ENCODE measurements at places on chromosomes 4 and X.

DNA sequence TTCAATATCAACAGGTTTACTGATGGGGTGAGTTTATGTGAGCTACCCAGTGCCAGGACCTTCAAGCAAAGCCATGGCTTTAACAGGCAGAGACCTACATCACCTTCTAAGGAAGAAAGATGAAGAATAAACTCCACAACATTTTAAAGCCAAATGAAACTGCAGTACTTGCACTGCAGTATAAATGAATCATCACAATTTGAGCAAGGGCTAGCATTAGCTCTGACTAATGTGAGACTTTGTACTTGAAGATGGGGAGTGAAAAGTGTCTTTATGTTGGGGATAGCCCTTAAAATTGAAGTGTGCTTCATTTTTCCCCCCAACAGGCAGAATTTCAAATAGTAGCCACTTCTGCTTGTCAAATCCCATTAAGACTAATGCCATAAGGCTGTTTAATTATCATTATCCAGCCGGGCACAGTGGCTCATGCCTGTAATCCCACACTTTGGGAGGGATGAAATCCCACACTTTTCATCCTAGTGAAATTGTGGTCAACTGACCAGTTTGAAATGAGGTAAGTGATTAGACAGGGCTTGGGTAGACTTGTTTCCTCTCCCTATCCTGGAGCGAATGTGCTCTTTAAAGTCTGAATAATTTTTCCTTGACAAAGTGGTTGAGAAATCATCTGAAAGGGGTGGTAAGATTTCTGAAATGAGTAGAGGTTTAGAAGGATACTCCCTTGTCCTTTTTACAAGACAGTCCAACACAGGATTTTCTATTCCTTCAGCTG lies 27.2 kb upstream of the GPR34 start:
- no peaks in the 10 kb centered on the region for H3K36me3 ChIP-seq
- no peak for DNase-seq
- H3K27me3 ChIP-seq, result no peaks in the 10 kb centered on the region
- H3K27ac ChIP-seq, result no peak overlapping the region

DNA sequence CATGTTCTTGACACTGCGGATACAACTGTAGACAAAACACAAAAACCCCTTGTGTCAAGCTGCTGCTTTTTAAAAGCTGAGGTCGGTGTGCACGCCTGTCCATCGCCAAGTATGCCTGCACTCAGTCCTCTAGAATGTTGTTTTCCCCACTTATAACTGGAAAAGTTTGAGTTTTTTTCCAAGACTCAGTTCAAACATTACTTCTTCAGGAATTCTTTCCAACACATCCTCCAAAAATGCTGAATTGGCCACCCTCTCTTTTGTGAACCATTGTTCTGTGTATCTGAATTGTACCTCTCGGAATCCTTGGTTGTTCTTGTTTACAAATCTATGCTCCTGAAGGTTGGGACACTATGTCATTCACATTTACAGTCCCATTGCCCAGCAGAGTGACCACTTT lies 94.6 kb downstream of the REELD1 start:
- no peaks in the 10 kb centered on the region for H3K27me3 ChIP-seq
- no peaks in the 10 kb centered on the region for H3K36me3 ChIP-seq
- DNase-seq, result no peak
- no peaks in the 10 kb centered on the region for H3K4me1 ChIP-seq
- no peak overlapping the region for H3K4me3 ChIP-seq

DNA sequence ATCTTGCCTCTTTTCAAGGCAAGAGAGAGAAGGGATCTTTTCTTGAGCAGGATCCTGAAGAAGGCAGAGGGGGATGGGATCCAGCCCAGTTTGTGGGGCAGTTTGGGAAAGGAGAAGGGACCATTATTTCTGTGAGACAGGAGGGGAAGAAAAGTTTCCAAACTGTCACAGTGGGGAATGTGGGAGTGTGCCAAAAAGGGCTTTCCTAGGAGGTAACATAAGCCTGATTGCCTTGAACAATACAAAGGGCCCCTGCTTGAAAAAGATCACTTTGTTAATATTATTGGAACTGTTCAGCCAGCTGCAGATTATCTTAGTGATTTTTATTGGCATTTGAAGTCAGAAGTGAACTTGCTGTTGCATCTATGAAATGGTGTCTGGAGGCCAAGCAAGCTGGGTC lies 55.2 kb downstream of the MTM1 start:
- no peak for DNase-seq
- 0 out of 3 replicates have a peak, but pooled peaks cover 2% of the 10 kb centered on the region for H3K36me3 ChIP-seq
- no peaks in the 10 kb centered on the region for H3K4me1 ChIP-seq

- H3K4me1 ChIP-seq, result no peaks in the 10 kb centered on the region
- H3K36me3 ChIP-seq, result no peaks in the 10 kb centered on the region
- no peak for DNase-seq
- no peak overlapping the region for H3K27ac ChIP-seq
- H3K27me3 ChIP-seq, result no peaks in the 10 kb centered on the region
These were observed 114.6 kb downstream of the CPZ start for GRCh38 chr4:8707045-8707781.

GRCh38 chrX:15233416-15234015 lies 36.4 kb downstream of the ASB9 start:
- no peaks in the 10 kb centered on the region for H3K27me3 ChIP-seq
- no peaks in the 10 kb centered on the region for H3K4me1 ChIP-seq
- no peak overlapping the region for H3K27ac ChIP-seq
- H3K36me3 ChIP-seq, result no peaks in the 10 kb centered on the region

DNA sequence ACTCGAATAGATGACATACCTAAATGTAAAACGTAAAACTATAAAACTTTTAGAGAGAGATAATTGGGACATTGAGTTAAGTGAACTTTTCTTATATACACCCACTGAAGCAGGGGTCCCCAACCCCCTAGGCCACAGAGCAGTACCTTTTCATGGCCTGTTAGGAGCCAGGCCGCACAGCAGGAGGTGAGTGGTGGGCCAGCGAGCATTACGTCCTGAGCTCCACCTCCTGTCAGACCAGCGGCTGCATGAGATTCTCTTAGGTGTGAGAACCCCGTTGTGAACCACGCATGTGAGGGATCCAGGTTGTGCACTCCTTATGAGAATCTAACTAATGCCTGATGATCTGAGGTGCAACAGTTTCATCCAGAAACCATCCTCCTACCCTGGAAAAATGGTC lies 114.8 kb downstream of the HMX1 start:
- no peak for DNase-seq
- no peaks in the 10 kb centered on the region for H3K4me1 ChIP-seq
- no peak overlapping the region for H3K4me3 ChIP-seq

GRCh38 chr4:182874304-182874751 lies 42.9 kb downstream of the DCTD start:
- no peaks in the 10 kb centered on the region for H3K27me3 ChIP-seq
- no peaks in the 10 kb centered on the region for H3K36me3 ChIP-seq
- DNase-seq, result no peak
- H3K27ac ChIP-seq, result no peak overlapping the region
- H3K4me3 ChIP-seq, result no peak overlapping the region

- no peak for DNase-seq
- H3K36me3 ChIP-seq, result no peaks in the 10 kb centered on the region
- no peaks in the 10 kb centered on the region for H3K27me3 ChIP-seq
These were observed 184.7 kb upstream of the HCCS start for GRCh38 chrX:10926404-10926803.

DNA sequence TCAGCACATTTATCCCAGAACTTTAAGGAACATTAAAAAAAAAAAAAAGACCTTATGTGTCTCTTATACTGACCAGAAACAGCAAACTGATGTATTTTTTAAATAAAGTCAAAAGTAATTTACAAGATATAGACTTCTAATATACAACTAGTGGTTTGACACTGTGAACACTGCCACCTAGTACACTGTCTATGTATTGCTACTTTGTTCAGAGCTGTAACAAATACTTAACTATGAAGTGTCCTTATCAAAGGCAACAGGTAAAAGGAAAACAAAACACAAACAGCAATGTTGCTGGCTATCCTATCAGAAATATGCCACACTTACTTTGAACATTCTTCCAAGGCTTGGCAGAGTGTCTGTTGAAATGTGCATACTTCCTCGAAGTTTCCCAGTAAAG lies 60.4 kb downstream of the CD40LG start:
- H3K36me3 ChIP-seq, result no peaks in the 10 kb centered on the region
- H3K27me3 ChIP-seq, result no peaks in the 10 kb centered on the region
- no peak overlapping the region for H3K27ac ChIP-seq

DNA sequence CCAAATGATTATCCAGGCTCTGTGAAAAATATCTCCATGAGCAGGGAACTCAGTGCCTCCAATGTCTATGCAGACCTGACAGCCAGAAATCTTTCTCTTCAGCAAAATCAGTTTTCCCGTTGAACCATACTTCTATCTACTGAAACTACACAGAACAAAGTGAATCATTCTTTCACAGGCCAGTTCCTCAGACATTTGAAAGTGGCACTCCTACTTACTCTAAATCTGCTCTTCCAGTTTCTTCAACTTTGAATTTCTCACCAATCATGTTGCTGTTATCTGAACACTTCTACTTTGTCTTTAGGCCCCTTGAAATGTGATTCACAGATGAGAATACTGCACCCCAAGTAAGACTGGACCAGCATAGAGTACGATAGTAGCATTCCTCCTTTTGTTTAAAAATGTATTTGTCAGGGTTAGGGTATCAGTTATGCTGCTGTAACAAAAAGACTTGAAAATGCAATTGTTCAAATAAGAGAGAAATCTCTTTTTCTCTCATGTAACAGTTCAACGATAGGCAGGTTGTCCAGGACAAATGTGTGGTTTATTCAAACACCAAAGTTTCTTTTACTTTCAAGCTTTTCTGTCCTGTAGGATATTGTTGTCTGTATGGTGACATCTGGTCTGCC lies 210.6 kb upstream of the KLF3 start:
- H3K27me3 ChIP-seq, result no peaks in the 10 kb centered on the region
- no peaks in the 10 kb centered on the region for H3K4me1 ChIP-seq
- H3K36me3 ChIP-seq, result no peaks in the 10 kb centered on the region
- no peak for DNase-seq
- no peak overlapping the region for H3K27ac ChIP-seq
- no peak overlapping the region for H3K4me3 ChIP-seq

DNA sequence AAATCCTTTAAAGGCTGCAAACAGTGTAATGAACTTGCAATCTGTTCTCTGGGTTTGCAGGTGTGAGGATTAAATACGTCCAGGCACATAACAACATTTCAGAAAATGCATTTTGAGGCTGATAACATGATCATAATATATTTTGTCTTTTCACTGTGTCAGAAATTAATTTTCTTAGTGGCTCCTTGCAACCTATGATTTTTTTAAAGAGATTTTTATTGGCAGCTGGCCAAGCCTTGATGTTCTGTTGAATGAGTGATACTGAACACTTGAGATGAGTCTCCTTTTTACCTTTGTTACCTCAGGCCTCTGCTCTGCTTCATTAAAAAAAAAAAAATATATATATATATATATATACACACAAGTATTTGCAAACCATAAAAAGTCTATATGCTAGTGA lies 68.2 kb upstream of the TENM3 start:
- no peaks in the 10 kb centered on the region for H3K27me3 ChIP-seq
- no peaks in the 10 kb centered on the region for H3K36me3 ChIP-seq
- no peak overlapping the region for H3K27ac ChIP-seq
- H3K4me3 ChIP-seq, result no peak overlapping the region
- no peak for DNase-seq

- no peak overlapping the region for H3K4me3 ChIP-seq
- no peaks in the 10 kb centered on the region for H3K27me3 ChIP-seq
- H3K4me1 ChIP-seq, result no peaks in the 10 kb centered on the region
- no peak overlapping the region for H3K27ac ChIP-seq
- no peaks in the 10 kb centered on the region for H3K36me3 ChIP-seq
- no peak for DNase-seq
These were observed 237.4 kb downstream of the CAMK2D start for GRCh38 chr4:113524096-113524495.

GRCh38 chr4:90198086-90198847 lies 71.1 kb downstream of the CCSER1 start:
- H3K4me3 ChIP-seq, result no peak overlapping the region
- no peak for DNase-seq
- H3K36me3 ChIP-seq, result no peaks in the 10 kb centered on the region
- H3K27me3 ChIP-seq, result no peaks in the 10 kb centered on the region
- H3K4me1 ChIP-seq, result no peaks in the 10 kb centered on the region

DNA sequence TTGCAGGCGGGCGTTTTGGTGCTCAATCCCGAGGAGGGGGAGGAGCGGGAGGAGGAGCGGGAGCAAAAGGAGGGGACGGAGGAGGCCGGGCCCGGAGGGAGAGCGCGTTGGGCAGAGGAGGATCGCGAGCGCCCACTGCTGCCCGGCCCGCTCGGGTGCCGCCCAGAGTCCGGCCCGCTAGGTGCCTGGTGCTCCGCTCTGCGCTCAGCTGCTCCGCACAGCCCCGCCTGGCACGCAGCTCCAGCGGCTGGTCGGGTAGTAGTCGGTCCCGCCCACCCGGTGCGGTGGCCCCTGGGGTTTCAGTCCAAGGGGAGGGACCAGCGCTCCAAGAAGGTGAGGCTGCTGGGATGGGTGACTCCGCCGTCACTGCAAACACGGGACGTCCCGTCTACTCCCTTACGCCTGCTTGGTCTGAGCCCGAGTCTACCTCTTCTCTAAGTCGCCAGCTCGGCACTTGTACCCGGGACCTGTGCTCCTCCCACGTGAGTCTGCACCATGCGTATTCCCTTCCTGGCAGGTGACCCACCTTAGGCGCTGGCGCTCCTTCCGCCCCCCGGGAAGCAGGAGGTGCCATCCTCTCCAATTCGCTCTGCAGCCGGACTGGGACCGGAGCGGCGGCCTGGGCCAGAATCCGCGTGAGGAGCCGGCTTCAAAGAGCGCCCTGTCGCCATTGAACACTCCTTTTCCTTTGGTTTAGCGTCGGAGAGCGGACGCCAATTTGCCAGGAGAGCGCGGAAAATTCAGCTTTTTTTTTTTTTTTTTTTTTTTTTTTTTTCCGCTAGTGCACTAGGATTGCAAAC lies 405 bp upstream of the HS3ST1 start:
- no peaks in the 10 kb centered on the region for H3K27me3 ChIP-seq
- H3K27ac ChIP-seq, result no peak overlapping the region
- no peak for DNase-seq
- no peaks in the 10 kb centered on the region for H3K4me1 ChIP-seq
- H3K36me3 ChIP-seq, result no peaks in the 10 kb centered on the region

DNA sequence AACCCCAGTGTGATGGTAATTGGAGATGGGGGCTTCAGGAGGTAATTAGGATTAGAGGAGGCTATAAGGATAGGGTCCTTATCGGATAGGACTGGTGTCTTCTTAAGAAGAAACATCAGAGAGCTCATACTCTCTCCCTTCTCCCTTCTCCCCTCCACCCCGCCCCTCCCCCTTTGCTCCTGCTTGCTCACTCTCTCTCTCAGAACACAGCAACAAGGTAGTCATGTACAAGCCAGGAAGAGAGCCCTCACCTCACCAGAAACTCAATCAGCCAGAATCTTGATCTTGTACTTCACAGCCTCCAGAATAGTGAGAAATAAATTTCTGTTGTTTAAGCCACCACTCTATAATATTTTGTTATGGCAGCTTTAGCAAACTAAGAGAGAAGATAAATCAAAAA lies 4.5 kb downstream of the DDX60L start:
- DNase-seq, result peak; percentile 47
- H3K4me1 ChIP-seq, result peaks cover 7% of the 10 kb centered on the region
- H3K27me3 ChIP-seq, result no peaks in the 10 kb centered on the region
- H3K4me3 ChIP-seq, result no peak overlapping the region

- no peak overlapping the region for H3K27ac ChIP-seq
- no peaks in the 10 kb centered on the region for H3K27me3 ChIP-seq
- no peaks in the 10 kb centered on the region for H3K36me3 ChIP-seq
- no peaks in the 10 kb centered on the region for H3K4me1 ChIP-seq
- DNase-seq, result no peak
- H3K4me3 ChIP-seq, result no peak overlapping the region
These were observed 48.7 kb upstream of the STX18 start for GRCh38 chr4:4590546-4590945.

GRCh38 chr4:141810038-141810711 lies 173.8 kb downstream of the IL15 start:
- H3K4me3 ChIP-seq, result no peak overlapping the region
- no peak for DNase-seq
- no peaks in the 10 kb centered on the region for H3K27me3 ChIP-seq
- H3K36me3 ChIP-seq, result no peaks in the 10 kb centered on the region
- H3K27ac ChIP-seq, result no peak overlapping the region
